ENCODE measurements at places on chromosomes 1 and 21.
A peak's percentile ranks its signal among the peaks of the same experiment; 100 is the strongest.

DNA sequence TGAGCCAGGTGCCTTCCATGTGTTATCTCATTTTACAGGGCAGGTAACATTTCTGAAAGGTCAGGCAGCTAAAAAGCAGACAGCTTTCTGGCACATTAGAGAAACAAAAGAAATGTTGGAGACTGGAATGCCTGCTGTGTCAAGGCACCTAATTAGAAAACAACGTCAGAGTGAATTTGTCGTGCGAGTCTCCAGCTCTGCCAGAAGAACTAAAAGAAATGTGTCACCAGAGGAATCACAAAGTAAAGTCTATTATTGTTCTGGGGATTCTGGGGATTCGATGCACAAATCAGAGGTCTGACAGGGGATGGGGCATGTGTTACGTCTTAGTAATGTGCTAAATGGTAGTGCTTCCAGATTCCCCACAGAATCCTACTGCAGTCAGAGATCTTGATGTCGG is 89.3 kb downstream of the EDEM3 start:
- DNase-seq, result no peak

- DNase-seq, result peak; percentile 17
Measured at GRCh38 chr1:245234217-245235081, 79.7 kb downstream of the KIF26B start.

DNA sequence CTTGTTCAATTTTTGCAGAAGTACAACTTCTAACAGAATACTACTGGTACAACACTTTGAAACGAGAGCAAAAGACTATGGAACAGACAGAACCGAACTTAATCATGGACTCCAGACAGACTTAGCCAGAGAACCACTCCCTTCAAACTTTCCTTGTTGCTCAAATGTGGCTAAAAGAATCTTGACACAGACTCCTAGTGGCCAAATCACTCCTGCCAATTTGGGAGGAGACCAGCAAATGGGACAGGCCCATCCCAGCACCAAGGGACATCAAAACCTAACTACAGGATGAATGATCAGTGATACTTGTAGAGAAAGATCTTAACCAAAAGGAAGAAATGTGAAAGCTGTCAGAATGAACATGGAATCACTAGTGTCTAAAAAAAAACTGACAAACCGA is 154.0 kb downstream of the MATN1 start:
- DNase-seq, result no peak

GRCh38 chr1:7447093-7447492 is 324.0 kb upstream of the VAMP3 start:
- no peak for DNase-seq

- peak; percentile 11 for DNase-seq
Measured at GRCh38 chr1:88079036-88079435, 605.0 kb upstream of the PKN2 start.
